ENCODE measurements at places on chromosomes 13 and 19. TPM values are rescaled to one million over a fixed set of nuclear protein-coding genes. Genes with fewer than 3 reads are reported as not detected.

Gene PSG1
- total RNA-seq = 0.06 TPM

Gene ZGLP1
- total RNA-seq = 2.4 TPM

Gene CCDC8
- 14.1 TPM for total RNA-seq

Gene GAPDHS
- not detected for total RNA-seq

- no peak for DNase-seq
These were observed 4.6 kb upstream of the ZNF845 start for GRCh38 chr19:53328967-53329366.

DNA sequence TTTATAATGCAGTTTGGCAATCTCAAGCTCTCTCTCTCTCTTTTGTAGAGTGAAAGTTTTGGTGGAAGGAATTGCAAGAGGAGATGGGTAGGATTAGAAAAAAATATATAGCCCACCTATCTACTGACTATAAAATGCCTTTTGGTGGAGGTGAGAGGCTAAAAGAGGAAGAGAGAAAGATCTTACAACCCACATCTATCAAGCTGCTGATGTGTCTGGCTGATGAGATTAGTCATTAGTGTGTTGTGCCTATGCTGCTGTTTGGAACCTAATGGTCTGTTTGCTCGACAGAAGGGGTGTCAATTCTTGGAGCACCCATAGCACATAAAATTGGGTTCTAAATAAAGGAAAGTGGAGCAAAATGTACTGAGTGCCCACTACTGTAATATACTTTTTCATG lies 411.0 kb downstream of the HS6ST3 start:
- DNase-seq = no peak

- no peak for DNase-seq
These were observed 63.8 kb downstream of the VWA8 start for GRCh38 chr13:41897126-41897525.

DNA sequence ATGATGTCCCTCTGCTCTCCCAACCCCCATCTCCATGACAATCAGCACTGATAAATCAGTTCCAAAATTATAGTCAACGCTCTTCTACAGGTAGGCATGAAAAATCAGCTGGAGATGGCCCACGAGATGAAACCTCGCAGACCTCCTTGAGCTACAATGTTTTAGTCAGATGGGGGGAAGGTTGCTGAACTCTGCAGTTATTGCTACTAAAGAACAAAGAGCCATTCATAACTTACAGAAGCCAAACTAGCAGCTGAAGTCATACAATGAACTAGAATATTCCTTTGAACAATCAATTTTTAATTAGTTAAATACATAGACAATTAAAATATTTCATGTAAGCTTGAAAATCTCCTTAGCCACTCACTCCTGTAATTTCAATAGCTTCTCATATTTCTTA lies 179.2 kb downstream of the NHLRC3 start:
- no peak for DNase-seq

DNA sequence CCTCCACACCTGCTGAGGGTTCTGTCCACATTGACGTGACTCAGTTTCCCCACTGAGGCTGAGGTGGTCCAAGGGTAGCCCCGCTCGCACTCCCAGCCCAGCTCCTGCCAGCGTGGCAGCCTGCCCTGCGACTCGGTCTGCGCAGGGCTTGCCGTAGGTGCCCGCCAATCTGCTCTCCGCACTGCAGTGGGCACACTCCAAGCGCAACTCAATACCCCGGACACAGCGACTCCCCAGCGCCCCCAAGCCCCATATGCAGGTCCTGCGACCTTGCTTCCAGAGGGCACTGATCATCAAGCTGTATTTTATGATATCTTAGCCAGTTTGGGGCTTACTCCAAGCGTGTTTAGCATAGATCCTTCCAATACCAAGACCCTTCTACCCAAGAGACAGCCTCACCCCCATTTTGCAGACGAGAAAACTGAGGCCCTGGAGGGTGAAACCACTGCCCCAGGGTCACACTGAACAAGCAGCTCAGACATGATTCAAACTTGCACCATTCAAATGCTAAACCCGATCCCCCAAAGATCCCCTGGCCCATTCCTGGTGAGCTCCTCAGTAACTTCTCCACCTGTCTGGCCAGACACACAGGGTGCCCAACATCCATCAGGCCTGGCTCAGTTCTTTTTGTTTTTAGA lies 13.5 kb downstream of the PTPRS start:
- no peak for DNase-seq

DNA sequence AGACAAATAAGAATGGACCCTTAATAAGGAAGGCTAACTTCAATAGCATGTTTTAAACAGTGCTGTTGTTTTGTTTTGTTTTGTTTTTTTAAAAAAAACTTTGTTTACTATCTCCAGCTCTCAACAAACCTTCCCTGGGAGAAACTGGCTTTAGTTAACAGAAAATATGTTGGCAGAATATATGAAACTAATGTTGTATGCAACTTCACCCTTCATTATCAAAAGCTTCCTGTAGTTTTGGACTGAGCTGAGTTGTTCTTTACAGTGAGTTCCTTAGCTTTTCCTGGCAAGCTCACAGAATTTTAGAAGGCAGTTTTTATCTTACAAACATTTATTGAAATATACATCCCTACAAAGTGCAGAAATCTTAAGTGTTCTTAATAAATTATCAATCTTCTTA lies 2480.7 kb upstream of the PCDH20 start:
- DNase-seq = no peak

DNA sequence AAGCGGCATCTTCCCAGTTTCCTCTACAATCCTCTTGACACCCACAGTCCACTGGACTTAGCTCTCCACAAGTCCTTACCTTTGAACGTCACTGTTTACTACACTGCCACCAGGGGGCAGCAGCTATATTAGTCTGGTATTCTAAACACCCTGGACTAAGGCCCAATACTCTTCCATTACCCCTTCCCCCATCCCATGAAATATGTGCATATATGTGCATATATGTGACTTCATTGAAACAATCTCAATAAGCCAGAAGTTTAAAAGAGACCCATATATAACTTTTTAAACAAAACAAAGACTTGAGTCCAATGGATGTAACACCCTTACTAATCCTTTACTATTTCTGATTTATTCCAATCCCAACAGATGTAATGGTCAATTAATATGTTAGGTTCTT lies 15.5 kb downstream of the GGACT start:
- DNase-seq = peak; percentile 25

DNA sequence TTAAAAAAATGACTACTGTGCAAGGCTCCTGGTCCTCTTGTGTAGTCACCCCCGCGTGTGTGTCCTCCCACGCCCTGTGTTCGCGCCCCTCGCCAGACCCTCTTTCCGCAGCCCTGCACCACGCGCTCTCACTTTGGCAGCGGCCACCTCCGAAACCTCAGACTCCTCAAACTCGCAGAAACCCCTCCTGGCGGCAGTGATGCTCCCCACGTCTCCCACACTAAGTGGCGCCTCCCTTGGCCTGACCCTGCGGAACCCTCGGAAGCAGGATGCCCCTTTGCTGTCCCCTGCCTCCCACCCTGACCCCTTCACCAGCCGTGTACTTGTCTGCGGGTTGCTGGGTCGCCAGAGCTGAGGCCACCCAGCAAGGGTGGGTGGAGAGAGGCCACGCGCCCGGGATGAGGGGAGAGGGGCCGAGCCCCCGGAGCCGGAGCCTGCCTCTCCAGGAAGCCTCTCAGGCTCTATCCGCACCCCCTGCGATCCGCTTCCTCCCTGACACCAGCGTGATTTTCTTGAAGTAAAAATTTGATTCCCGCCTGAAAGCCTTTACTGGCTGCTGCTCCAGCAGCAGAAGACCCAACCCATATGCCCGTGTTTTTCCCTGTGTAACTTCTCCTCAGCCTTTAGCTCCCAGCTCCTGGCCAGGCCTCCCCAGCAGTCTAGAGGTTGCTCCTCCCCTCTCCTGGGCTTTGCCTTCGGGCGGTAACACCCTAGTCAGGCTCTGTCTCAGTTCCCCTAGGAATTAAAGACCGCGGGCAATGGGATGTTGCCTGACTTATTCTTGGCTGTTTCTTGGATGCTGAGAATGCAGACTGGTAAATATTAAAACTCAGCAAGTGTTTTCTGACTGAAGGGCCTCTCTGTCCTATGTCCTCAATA lies 55.2 kb downstream of the MIPEP start:
- DNase-seq = no peak

DNA sequence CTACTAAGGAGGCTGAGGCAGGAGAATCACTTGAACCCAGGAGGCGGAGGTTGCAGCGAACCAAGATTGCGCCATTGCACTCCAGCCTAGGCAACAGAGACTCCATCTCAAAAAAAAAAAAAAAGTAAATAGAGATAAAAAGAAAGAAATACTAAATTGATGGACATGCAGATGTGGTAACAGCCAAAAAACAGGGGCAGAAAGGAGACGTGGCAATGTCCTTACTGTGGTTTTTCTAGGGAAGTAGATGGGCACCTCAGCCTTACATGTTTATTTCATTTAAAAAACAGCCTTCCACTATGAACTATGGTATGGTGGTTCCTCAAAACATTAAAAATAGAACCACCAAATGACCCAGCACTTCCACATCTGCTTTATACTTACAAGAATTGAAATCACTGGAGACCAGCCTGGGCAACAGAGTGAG lies 6.5 kb upstream of the EIF3G start:
- DNase-seq = no peak

DNA sequence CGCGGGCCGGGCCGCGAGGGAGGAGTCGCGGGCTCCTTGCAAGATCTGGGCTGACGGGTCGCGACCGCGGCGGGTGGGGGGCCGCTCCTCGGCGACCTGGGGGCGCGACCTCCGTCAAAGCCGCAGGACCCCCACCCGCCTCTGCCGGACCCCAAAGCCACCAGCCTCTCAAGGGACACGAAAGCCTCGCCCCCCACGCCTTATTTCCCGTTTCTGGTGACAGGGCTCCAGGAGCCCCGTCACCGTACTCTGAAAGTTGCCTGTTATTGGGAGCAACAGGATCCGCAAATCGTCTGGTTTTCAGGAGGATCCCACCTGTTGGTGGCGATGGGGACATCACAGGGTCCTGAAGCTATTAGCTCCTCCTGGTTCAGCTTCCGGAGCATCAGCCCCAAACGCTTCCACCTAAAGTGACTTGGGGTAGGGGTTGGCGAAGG lies 530 bp downstream of the MAU2 start:
- no peak for DNase-seq

GRCh38 chr13:33281951-33282595 lies 3.5 kb downstream of the STARD13 start:
- DNase-seq = no peak

- DNase-seq = no peak
These were observed 687 bp downstream of the ILF3 start for GRCh38 chr19:10654610-10655456.

DNA sequence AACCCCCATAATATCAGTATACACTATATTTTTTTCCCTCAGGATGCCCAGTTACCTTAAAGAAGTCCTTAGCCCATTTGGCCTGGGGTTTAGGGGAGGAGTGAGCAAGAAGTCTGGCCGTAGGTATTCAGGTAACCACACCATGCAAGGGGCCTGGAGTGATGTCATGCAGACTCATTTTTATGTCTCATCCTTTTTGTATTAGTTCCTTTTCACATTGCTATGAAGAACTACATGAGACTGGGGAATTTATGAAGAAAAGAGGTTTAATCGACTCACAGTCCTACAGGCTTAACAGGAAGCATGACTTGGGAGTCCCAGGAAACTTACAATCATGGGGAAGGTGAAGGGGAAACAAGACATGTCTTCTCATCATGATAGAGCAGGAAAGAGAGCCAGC lies 12.2 kb downstream of the TPP2 start:
- DNase-seq = no peak
